Frontal cortex (tissue), 4 donors: ENCODE measurements at places on chromosomes 7 and 10.

DNA sequence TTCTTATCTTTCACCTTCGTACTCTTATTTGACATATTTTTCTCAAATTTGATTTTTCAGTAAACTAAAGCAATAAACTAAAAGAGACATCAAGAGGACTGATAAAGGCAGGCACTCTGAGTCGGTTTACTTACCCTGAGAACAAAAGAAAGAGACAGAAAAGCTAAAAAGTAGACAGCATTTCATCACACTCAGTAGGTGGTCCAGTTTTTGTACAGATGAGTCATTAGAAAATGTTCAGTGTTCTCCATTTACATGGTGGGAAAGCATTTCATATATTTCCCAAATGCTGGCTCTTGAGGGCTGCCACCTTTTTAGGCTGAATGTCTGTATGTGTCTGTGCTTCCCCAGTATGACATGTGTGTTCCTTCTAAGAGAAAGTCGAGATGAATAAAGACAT, 52.7 kb downstream of the NHLRC2 start:
- no peak for DNase-seq

- no peak for DNase-seq
Measured at GRCh38 chr10:112519133-112519761, 72.2 kb downstream of the VTI1A start.

DNA sequence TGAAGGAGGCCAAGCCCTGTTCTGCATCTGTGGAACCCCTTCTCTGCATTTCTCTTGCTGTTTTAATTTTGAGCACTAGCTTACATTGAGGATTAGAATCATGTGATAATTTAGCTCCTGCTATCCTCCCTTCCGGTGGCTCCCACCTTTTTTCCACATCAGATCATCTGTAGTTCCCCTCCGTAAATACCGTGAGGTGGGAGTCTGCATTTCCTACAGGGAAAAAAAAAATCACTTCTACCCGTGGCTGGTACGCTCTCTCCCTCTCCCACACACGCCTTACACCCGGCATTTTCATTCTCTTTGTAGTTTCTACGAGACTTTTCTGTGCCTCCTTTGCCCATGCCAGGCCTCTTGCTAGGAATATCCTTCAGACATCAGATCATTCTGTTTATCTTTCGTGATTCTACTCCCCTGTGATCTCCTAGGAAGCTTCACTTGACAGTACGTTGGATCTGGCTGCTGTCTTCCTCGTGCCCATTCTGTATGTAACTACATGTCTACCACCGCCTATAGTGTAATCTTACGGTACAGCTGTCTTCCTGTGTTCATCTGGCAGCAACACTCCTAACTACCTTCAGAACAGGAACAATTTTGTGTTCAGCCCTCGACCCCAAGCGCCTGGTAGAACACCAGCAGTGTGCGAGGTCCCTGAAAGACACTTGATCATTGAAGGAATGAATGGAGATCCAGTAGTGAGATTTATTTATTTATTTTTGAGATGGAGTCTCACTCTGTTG, 41.7 kb upstream of the OCM start:
- DNase-seq: no peak

DNA sequence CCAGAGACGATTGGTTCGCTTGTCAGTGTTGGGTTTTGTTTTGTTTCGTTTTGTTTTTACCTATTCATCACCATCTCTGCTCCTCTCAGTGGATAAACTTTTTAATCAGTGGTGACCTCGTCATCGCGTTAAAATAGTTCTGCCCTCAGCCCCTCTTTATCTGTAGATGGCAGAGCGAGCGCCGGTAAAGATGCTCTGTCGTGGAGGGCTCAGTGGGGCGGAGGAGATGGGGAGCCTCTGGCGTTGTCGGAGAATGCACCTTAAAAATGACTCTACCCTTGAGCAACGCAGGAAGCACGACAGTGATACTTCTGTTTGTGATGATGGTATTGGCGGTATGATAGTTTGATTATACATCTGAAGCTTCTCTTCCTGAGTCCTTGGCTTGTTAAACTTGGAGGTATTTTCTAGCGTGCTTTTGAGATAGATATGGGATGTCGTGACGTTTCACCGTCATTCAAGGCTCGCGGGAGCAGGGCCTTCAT, 554 bp downstream of the CSGALNACT2 start:
- peak; percentile 37 for DNase-seq

DNA sequence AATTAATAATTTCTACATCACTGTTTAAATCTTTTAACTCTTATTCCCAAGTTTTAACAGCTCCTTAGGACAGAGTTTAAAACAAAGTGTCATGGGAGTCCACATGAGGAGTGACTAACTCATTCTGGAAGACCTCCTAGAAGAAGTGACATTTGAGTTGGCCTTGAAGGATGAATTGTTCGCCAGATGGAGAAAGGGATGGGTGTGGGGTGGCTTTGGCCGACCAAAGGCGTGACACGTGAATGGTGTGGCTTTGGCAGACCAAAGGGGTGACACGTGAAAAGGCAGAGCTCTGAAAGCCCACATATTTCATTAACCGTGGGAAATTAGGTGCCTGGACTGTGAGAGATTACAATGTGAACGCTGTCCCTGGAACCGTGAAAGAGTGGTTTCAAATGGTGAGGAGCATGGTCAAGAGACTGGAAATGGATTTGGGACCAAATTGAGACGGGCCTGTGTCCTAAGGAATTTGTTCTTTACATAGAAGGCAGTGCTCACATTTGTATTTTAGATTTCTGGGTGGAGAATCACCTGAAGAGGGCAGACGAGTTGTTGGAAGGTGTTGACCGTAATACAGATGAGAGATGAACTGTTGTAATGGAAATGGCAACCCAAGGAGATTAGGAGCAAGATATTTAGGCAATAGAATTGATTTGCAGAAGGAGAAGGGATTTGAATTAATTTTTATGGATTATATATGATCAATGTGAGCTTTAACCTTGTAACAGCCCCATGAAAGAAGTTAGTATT, 228.1 kb downstream of the BICC1 start:
- no peak for DNase-seq

DNA sequence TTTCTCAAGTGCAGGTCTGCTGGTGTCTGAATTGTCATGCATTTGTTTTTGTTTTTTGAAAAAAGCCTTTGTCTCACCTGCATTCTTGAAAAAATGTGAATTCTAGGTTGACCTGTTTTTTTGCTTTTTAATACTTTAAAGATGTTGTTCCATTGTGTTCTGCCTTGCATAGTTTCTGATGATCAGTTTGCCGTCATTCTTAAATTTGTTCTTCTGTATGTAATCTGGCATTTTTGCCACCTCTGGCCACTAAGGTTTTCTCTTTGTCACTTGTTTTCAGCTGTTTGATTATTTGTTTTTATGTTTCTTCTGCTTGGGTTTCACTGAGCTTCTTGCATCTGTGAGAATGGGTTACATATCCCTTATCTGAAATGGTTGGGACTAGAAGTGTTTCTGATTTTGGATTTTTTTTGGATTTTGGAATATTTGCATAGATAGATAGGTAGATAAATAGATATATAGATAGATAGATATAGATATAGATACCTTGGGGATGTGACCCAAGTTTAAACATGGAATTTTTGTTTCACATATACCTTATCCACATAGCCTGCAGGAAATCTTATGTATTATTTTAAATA, 16.5 kb downstream of the MGMT start:
- DNase-seq: no peak

DNA sequence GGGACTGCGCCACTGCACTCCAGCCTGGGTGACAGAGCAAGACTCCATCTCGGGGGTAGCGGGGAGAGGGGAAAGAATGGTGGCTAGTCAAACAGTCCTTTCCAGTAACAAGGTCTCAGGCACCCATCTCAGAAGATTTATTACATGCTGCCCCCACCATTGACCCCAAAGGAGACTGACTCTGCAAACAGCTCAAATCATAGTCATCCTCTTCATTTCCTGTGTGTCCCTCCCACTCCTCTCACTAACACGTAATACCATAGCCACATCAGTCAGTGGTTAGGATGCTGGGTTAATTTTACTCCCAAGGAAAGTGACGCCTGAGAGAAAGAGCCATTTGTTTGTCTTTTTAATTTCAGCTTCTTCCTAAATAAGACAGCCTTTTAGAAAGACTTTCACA, 56.6 kb upstream of the BET1 start:
- DNase-seq: no peak

DNA sequence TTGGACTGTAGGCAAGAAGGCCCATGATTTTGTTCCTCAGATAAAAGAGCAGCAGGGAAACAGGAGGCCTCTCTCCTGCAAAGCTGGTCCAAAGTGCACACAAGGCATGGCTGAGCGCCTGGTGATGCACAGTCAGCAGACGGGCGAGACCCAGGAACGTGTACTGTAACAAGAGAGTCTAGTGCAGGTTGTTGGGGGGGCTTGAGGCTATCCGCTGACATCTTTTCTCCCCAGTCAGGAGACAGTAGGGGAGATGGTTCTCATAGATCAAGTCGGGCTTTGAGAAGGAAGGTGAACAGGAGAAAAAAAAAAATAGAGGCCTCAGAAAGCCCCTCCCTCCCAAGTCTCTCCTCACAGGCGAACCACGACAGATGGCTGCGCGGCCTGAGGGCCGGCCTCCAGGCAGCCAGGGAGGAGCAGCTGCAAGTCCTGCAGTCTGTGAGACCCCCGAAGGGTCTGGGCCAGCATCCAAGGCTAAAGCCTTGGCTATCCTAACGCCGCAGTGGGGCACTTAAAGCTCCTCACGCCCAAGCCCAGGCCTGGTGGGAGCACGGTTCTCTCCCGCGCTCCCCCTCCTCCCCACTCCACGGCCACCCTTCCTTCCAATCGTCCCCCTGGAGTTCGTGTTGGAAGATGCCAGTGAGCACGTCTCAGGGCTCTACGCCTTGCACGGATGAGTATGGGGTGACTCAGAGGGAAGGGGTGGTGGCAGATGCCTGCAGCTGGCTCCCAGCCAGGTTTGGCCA, 68.3 kb downstream of the PRKAG2 start:
- no peak for DNase-seq

GRCh38 chr10:126663880-126664279, 6.6 kb downstream of the C10orf90 start:
- no peak for DNase-seq

GRCh38 chr7:64300641-64301405, 12.9 kb upstream of the ZNF736 start:
- DNase-seq: no peak

- no peak for DNase-seq
Measured at GRCh38 chr7:157834501-157835163, 497.8 kb downstream of the DNAJB6 start.

GRCh38 chr7:112996331-112996871, 90.2 kb downstream of the GPR85 start:
- DNase-seq: no peak

DNA sequence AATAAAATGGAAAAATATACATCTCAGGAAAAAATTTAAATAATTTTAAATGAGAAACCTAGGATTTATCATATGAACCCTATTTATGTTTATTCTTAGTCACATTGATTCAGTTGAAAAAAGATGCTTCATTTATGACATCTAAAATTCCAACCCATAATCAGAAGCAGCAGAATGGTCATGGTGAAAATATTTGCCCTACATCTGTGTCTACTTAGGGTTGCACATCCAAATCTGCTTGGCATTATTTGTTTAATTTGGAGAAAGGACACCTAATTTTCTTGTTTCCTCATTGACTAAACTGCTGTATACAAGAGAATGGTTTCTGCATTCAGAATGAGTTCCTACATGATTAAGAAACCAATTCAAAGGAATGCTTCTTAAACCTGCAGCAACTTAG, 72.9 kb upstream of the SKAP2 start:
- DNase-seq: no peak

DNA sequence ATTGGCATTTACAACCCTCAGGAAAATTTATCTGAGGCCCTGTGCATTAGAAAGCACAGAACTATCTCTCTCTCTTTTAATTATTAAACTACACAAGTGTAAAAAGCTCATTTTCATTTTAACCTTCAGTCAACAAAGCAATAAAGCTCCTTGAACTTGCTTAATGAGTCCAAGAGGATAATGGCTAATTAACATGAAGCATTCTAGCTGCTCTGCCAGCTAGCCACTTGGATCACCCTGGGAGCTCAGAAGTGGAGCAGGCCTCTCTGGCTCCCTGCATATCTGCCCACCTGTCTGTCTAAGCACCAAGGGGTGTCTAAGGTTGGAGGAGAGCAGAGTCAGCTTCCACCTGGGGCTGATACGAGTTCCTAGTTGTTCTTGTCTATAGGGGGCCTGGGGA, 56.0 kb upstream of the SLC35G1 start:
- DNase-seq: no peak

GRCh38 chr10:119567978-119568377, 25.5 kb upstream of the RGS10 start:
- DNase-seq: no peak

DNA sequence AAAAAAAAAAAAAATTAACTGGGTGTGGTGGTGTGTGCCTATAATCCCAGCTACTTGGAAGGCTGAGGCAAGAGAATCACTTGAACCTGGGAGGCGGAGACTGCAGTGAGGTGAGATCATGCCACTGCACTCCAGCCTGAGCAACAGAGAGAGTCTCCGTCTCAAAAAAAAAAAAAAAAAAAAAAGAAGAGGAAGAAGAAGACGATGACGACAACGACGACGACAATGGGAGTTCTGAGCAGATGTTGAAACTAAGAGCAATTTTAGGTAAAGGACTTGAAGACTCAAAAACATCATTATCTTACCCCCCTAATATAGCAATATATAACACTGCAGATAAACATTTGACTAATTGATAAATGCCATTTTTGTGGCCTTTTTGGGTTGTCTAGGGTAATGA, 39.5 kb upstream of the PPP1R17 start:
- DNase-seq: no peak

GRCh38 chr7:107977048-107977447, 25.9 kb downstream of the LAMB1 start:
- DNase-seq: no peak

GRCh38 chr7:108249453-108249852, 119.3 kb upstream of the LAMB4 start:
- no peak for DNase-seq

- DNase-seq: no peak
Measured at GRCh38 chr10:96358851-96359540, at the start of gene OPALIN. Gene OPALIN, minus strand, starts transcription at chr10:96359002. Its CDS starts 106 bp downstream, at chr10:96358896.

DNA sequence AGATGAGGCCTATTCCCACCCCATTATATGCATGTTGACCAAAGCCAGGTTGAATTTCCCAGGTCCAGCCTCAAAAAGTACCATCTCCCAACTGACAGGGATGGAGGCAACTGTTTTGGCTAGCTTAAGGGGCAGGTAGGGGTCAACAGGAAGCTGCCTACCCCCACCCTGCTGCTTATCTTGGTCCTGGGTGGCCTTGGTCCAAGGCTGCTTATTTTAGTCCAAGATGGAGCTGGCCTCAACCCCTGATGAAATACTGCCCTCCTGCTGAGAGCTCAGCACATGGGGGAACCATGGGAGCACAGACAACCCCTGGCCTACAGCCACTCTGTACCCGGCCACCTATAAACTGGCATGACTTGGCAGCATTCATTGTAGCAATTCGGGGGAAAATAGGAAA, 23.1 kb downstream of the MYO1G start:
- no peak for DNase-seq

- DNase-seq: no peak
Measured at GRCh38 chr10:43214071-43214955, 52.6 kb downstream of the RASGEF1A start.

- no peak for DNase-seq
Measured at GRCh38 chr10:34526758-34527730, 288.1 kb downstream of the PARD3 start.

DNA sequence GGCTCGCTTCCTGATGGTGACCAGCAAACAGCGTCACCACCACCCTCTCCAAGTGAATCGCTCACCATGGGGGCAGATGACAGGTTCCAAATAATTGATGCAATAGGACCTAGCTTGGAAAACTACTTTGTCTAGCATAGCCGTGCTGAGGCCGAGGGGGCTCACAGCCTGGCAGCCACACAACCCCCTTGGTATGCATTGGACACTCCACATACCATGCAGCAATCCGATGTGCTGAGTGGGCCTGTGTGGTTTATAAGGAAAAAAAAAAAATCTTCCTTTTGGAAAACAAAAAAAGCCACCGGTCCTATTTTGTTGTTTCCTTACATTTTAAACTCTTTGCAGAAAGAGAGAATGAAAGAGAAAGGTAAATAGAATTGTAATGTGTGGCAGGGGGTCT, 15.1 kb downstream of the GATA3 start:
- no peak for DNase-seq
